T-helper 1 cell (primary cell): ENCODE measurements at places on chromosomes 12 and 14.

DNA sequence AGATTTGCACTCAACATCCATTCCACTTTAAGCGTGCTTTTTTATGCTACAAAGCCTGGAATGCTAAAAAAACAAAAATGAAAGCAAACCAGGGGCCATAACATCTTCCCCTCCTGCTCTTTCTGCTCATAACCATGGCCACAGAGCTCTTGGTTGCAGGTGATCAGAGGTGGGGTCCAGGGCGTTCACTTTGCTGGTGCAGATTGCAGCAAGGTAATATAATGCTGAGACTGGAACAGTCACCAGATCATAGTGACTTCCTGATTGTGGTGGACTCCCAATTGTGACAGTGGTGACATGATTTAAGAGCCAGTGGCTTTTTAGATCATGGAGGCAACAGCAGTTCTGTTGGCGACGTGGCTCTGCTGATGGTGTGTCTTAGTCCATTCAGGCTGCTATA is 115.0 kb upstream of the CPM start:
- no peak for DNase-seq

GRCh38 chr12:10272467-10272866 is 35.2 kb upstream of the KLRD1 start:
- DNase-seq = no peak

- no peak for DNase-seq
Observed at GRCh38 chr12:73308079-73308478, 1035.9 kb downstream of the TRHDE start.

DNA sequence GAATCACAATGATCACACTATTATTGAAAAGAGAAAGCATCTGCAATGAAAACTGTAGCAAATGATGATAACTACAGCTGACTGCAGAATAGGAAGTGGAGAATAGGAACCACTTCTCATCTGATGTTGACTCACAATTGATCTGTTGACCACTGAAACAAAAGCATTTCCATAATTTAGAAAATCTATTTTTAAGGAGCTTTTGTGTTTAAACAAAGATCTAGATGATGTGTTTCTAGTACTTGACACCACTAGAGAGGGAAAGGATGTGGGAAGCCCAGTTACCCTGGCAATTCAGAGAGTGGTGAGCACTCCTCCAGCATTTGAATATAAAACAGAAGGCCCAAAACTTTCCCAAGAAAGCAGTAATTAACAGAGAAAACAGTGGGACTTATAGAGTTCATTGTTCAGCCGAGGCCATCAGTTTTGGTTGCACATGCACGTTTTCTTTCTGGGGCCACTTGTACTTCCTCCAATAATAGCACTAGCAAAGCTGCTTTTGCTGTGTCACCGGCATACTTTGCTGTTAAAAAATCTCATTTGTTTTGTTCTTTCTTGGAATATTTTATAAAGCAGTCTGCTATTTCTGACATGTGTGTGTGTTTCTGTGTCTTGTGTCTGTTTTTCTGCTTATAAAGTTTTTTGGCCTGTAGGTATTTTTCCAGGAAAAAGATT is 76.1 kb upstream of the HECTD1 start:
- DNase-seq = no peak

DNA sequence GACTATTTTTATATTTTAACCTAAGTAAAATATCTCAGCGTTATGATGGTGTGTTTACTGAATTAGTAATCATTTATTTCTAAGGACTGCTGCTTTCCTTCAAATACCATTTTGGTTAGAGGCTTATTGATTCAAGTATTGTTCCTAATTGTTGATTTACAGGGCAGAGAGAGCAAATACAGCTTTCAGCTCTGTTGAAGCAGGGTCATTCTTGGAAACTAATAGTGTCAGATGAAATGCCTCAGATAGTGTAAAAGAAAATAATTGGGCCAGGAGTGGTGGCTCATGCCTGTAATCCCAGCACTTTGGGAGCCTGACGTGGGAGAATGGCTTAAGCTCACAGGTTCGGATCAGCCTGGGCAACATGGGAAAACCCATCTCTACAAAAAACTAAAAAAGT is 249.3 kb downstream of the FUT8 start:
- DNase-seq = no peak
